ENCODE measurements at places on chromosomes 3 and 15. TPM values are rescaled to one million over a fixed set of nuclear protein-coding genes. Genes with fewer than 3 reads are reported as not detected.

GRCh38 chr15:99409097-99409473, 156.7 kb upstream of the MEF2A start:
- peak; percentile 75 for DNase-seq

GRCh38 chr3:38726751-38727150, 77.3 kb upstream of the SCN5A start:
- no peak for DNase-seq

KLHL40 gene
- not detected for total RNA-seq

GRCh38 chr3:152069871-152070270, 196.4 kb downstream of the SUCNR1 start:
- DNase-seq: no peak

GRCh38 chr3:127762077-127762786, 60.1 kb downstream of the MGLL start:
- DNase-seq: peak; percentile 36

GRCh38 chr3:103813955-103814354, 1379.1 kb downstream of the ZPLD1 start:
- DNase-seq: no peak

DNA sequence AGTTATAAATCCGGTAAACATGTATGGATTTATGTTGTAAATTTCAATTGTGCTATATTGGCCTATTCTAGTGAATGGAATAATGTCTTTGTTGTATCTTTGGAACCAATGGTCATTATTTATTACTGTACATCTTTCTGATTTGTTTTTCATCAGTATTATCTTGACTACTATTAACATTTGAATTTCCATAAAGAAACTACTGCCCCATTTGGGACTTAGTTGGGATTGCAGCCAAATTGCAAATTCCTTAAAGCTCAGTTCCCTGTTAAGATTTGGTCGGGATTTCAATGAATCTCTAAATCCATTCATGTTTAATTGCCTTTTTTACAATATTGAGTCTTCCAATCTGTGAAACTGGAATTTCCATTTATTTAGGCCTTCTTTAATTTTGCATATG, 822.4 kb upstream of the CADM2 start:
- DNase-seq: no peak

DNA sequence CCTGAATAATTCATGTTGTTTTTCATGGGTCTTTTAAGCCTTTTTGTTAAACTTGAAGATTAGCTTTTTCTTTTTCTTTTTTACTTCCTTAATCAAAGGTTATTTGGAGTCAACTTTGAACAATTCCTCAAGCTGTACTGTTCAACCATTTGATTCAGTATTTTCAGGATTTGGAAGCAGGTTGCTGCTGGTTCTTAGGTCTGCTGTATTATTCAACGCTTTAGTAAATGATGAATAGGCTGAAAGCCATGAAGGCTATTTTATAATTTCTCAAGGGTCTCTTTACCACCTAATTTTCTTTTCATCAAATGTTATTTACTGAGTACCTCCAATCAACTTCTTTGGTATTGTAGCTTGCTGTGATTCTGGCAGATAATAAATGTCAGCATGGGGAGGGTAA, 45.8 kb upstream of the KBTBD8 start:
- no peak for DNase-seq

DNA sequence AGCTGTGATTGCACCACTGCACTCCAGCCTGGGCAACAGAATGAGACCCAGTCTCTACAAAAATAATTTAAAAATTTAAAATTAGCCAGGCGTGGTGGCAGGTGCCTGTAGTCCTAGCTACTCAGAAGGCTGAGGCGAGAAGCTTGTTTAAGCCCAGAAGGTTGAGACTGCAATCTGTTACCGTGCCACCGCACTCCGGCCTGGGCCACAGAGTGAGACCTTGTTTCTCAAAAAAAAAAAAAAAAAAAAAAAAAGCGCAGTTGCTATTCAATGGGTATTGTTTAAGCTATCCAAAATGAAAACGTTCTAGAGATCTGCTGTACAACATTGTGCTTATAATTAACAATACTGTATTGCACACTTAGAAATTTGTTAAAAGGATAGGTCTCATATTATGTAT, 24.0 kb downstream of the ZNF148 start:
- DNase-seq: no peak

GRCh38 chr3:101689286-101689685, 2.8 kb upstream of the RPL24 start:
- DNase-seq: no peak

- DNase-seq: peak; percentile 57
These were observed 31.9 kb upstream of the TSC22D2 start for GRCh38 chr3:150376001-150376848.

- DNase-seq: peak; percentile 73
These were observed 192.2 kb downstream of the MBNL1 start for GRCh38 chr3:152460936-152461335.

ST8SIA2 gene
- under 0.01 TPM for total RNA-seq

DNA sequence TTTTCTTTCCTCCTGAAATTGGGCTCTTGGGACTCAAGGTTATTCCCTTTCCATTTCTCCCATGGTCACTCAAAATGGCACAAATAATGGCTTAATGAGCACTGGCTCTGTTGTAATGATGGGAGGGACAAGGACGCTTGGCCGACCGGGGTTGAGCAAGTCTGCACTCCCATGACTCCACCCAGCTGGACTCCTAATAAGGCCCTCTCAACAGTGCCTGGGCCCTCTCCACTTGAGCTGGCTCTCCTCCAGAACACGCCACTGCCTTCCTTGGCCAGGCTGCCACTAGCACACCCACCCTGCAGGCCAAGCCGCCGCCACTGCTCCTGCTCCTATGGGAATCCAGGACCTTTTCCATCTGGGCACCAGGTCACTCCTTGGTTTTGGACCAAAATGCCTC, 42.3 kb downstream of the ADCY5 start:
- DNase-seq: no peak

GRCh38 chr3:53624061-53624857, 129.8 kb downstream of the CACNA1D start:
- no peak for DNase-seq

GRCh38 chr3:114746502-114746901, 400.6 kb downstream of the ZBTB20 start:
- DNase-seq: peak; percentile 13

GRCh38 chr15:58056015-58056414, 9.5 kb downstream of the ALDH1A2 start:
- DNase-seq: no peak

- no peak for DNase-seq
These were observed 56.9 kb downstream of the SLC9A9 start for GRCh38 chr3:143791386-143791785.

DNA sequence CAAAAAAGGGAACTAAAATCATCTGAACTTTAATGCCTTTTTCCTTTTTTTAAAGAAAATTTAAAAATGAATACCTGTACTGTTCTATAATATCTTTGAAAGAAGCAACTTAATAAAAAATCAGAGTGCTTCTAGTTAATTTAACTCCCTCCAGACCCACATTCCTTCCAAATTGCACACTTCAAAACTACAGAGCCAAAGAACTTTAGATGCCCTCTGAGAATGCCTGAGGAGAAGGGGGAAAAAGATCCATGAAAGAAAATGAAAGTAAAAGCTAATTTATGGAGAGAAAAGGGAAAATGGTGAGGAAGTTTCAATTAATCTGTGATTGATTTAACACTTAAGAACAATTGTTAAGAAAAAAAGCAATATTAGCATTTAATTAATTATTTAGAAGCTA, 1141.6 kb downstream of the IGSF11 start:
- no peak for DNase-seq

ACAN gene
- 1.2 TPM for total RNA-seq

- DNase-seq: peak; percentile 70
These were observed 49.7 kb upstream of the SCAANT1 start for GRCh38 chr3:63961891-63962290.

DNA sequence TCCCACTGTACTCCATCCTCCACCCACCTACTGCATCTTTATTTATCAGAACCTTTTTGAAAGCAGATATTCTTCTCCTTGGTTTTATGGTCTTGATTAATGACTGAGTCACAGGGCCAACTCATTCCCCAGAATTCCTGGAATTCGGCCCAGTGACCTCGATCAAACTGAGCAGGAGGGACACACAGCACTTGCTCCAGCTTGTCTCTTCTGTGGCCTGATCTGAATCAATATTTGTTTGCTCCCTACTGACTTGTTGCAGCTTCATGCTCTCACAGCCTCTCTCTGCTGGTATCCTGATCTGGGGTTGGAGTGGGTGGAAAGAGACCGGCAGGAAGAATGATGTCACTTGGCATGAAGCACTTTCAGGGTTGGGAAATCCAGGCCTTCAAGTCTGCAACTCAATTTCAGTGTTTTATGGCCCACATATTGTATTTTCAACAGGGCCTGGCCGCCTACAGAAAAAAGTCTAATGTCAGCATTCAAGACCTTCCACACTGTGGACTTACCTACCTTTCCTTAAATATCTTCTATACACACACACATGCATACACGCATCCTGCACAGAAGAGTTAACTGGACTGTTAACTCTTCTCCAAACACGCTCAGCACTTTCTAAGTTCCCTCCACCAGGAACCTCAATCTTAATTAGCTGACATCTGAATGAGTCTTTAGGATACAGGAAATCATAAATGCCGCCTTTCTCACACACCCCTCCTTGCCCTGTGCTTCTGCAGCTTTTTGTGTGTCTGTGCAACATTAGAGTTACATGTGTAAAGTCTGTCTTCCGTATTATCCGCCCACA, 4.6 kb downstream of the ANXA2 start:
- DNase-seq: peak; percentile 92

DNA sequence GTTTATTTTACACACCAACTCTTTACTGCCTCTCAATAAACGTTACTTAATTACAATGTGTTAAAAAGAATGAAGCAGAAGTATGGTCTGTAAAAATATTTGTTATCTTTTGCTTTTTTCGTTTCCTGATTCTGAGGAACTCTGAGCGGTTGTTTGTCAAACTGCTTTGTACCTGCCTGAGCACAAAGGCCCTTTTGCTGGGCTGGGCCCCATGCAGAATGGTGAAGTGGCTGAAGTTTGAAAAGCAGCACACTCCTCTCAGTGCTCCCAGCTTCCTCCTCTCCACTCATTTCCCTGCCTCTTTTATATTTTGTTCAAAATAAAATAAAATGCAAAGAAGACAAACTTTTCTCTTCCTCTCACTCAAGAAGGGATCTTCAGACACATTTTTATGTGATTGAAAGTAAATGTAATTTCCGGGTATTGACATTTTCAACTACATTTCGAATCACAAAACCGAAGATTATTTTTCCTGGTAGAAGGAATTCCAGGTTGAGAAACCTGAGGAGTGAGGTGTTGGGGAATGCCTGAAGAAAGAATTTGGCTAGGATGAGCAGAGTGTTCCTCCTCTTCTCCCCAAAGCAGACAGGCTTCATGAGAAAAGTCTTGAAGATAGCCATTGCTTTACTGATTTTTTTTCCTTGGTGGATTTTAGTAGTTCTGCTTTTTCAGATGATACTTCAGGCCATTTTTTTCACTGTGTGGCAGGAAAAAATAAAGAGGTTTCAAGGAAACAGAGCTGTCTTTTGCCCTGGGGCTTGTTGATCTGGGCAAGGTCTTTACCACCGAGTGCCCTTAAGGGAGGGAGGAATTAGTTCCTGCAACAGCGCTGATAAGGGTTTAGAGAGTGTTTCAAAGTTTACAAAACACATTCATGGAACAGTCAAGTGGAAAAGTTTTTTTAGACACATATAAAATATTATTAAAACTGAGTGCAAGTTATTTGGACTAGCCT, 229.8 kb downstream of the NFKBIZ start:
- DNase-seq: no peak

DNA sequence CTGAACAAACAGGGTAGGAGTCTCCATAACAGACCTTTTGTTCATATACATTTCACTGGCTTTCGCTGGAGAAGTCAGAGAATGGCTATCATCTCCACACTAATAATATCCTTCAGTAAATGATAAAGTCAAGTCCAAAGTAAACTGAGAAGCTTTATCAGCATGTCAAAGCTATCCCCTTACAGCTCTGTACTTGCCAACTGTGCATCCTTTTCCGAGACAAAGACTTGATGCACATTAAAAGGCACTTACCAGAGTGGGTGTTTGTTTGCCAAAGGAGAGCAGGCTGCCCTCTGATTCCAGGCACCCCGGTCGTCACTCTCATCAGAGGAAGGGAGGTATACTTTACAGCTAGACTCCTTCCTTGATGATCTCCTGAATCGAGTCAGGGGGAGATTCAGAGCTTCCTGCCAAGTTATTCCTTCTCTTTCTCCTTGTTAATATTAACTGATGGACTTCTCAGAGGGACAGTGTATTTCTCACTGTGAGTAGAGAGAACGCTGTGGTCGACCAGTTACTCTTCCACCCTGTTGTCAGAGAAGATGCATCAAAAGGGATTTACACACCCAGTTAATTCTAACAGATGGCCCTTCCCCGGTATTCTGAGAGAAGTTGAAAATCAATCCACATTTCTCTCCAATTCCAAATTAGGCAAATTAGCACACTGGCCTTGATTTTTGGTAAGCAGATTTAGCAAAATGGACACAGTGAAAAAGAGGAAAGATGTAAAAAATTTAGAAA, 504.7 kb upstream of the NR2F2 start:
- no peak for DNase-seq

DNA sequence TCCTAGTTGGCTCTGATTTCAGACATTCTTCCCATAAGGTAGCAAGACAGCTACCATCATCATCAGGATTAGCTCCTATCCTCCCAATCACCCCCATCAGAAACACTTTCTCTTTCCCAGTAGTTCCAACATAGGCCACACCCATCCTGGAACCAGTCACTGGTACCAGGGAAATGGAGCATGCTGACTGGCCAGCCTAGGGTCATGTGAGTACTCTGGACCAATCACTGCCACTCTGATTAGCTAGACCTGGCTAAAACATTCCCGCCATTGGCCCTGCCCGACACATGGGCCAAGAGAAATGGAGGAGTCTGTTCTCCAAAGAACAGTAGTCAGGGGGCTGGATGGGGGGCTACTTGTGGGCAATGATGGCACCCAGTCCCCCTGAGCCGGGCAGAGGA, 12.4 kb downstream of the EFCC1 start:
- DNase-seq: peak; percentile 33

C15orf40 gene
- 11.9 TPM for total RNA-seq

- no peak for DNase-seq
These were observed 6.7 kb upstream of the ZNF609 start for GRCh38 chr15:64453689-64454037.

GRCh38 chr3:24623657-24624056, 129.0 kb upstream of the THRB start:
- DNase-seq: no peak

PRTG gene
- 7.5 TPM for total RNA-seq

DNA sequence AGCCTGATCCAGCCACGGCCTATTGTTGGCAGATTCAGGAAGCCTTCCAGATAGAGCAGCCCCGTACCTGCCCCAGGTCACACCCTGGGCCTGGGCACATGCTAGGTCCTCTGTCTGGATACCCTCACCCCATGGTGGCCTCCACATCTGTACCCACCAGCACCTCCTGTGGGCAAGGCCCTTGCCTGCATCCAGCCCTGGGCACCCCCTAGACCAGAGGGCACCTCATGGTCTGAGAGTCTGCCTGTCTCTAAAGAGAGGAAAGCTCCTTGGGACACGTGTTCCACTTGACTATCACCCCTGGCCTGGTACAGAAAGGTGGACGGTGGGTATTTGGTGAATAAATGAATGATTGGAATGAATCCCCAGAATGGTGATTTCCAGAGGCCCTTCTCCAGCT, 8.9 kb upstream of the COMMD4 start:
- DNase-seq: no peak

DLL4 gene
- total RNA-seq: 128 TPM

- no peak for DNase-seq
These were observed 34.3 kb downstream of the PRR23E start for GRCh38 chr3:127226946-127227842.

TMEM266 gene
- total RNA-seq: not detected

IGDCC3 gene
- total RNA-seq: not detected
